Progenitor cell of endocrine pancreas (in vitro differentiated cells): ENCODE measurements at places on chromosomes 4 and X.

GRCh38 chr4:44872246-44872645 lies 145.9 kb upstream of the GNPDA2 start:
- DNase-seq = no peak

DNA sequence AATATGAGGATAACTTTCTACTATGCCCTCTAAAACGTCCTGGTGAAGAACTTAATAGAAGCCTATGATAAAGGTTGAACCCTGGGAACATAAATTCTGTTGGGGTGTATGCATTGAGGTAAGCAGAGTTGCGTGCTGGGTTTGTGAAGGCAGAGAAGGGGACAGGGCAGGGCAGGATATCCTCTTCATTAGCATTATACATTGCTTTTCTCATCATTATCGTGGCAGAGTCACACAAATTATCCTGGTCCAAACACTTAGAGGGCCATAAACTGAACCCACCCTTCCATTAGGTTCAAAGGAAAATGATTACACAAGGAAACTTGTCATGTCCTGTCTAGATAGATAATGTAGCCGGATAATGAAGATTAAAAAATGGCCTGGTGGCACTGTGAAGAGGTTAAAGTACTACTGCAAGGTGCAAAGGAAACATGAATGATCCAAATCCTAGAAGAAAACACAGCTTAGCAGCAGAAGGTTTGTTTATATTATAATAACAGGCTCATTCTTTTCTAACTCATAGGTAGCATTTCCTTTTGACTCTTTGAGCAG lies 189.1 kb downstream of the SPCS3 start:
- no peak for DNase-seq

- DNase-seq = no peak
These were observed 4.5 kb upstream of the MAML3 start for GRCh38 chr4:140158365-140159030.

DNA sequence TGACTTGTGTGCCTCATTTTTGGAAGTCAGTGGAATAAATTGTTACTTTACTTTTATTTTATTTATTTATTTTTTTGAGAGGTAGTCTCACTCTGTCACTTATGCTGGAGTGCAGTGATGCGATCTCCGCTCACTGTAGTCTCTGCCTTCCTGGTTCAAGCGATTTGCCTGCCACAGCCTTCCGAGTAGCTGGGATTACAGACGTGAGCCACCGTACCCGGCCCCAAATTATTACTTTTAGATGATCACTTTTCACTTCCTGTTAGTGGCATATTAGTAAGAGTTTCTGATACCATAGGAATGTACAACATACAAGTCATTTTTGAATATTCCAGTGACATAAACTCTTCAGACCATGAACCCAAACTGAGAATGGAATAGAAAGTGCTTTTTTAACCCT lies 611.0 kb upstream of the MAGEB2 start:
- no peak for DNase-seq

GRCh38 chrX:98067611-98068010 lies 1183.9 kb downstream of the RPA4 start:
- no peak for DNase-seq
